ENCODE measurements at places on chromosomes 12 and 14.

- no peak for DNase-seq
Observed at GRCh38 chr12:93530358-93530757, 42.1 kb upstream of the SOCS2 start.

GRCh38 chr12:11568762-11569478, 80.6 kb upstream of the ETV6 start:
- no peak for DNase-seq

DNA sequence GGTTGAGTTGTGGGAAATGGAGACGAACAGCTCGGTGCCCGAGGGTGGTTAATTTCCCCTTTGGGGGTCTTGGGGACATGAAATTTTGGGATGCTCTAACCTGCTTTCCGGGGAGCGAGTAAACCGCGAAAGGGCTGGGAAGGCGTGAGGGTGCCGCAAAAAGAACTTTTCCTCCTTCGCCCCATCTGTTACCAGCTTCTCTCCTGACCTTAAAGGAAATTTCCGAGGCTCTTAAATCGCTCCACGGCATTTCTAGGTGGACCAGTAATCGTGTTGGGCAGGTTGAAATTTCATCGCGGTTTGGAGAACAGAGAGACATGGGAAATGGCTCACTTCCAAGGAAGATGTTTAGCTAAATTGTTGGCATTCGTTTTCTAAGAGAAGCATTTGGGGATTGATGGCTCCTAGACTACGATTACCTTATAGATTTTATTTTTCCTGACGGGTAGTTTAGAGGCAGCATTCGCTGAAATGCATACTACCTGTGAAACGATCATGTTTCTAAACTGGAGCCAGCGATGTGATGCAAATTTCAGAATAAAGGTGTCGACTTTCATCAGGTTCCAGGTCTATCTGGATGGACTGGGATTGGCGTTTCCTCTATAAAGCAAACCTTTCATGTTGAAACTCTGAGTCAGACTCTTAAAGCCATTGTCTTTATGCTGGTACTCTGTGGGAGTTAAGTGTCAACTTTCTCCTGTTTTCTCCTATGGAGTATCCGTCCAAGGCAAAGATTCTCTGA, 414.5 kb downstream of the PCNX1 start:
- DNase-seq: no peak

GRCh38 chr12:66279123-66279712, 23.1 kb upstream of the HELB start:
- no peak for DNase-seq

DNA sequence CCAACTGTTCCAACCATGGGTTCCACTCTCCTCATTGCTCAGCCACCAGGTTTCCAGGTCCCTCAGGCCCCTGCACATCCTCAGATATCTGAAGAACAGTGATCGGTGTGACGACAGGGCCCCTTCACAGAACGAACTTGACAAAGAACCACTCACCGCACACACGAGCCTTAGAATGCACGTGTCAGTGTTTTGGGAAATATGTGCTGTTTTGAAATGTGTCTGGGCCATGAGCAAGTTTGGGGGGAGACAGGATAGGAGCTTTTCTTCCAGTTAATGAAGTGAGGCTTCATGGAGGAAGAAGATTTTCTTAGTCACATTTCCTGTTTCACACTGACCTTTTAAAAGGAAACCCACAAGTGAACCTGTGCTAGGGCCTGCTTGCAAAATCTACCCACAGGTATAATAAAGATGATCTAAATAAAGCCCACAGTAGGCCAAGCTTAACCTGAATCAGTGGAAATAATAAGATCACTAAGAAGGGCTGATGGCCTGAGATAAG, 58.6 kb downstream of the ZFP36L1 start:
- DNase-seq: peak; percentile 46

DNA sequence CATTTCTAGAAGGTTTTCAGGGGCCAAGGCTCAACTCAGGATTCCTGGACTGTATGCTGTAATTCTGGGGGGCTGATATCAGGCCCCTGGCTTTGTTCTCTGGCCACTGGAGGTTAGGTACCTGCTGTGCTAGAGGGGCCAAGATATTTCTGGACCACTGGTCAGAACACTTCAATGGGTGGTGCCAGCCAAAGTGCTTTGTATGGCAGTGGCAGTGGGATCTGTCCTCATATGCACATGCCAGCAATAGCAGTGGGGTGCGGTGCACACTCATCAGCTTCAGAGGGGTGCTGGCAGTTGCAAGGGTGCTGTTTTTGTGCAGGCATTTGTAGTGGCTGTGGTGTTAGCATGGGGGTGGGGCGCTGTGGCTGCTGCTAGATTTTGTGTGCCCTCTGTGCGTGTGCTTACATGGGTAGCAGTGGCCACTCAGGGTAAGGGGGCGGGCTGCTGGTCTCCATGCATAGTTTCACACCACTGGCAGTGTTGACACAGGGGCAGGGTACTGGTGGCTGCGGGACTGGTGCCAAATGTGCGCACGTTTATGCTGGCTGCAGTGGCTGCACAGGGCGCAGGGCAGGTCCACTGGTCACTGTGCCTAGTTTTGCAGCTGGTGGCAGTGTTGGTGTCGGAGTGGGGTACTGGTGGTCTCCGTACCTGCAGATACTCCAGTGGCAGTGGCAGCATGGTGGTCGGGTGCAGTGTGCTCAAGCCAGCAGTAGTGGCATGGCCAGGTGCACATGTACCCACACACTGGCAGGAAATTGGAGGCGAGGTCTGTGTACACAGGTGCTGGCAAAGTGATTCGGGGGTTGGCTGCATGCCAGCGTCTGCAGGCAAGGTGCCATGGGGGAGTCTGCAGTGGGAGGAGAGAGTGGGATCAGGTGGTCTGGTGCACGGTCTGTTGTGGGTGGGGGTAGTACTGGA, 12.6 kb downstream of the NOPCHAP1 start:
- no peak for DNase-seq

DNA sequence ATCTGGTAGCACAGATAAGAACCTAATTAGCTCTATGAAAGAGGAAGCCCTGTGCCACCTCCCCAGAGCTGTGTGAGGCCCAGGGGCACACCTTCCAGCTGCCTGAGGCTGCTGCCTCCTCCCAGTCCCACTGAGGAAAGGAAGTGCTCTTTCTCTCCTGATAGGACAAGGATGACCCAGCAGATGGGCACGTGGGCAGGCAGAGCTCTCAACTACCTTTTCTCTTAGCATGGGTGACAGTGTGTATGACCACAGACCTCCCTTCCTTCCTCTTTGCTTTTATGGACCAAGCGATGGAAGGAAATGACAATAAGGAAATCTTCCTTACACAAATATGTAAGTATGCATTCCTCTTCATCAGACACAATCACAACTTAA, 127.6 kb upstream of the AMIGO2 start:
- DNase-seq: peak; percentile 56

GRCh38 chr12:30138483-30138882, 354.7 kb upstream of the TMTC1 start:
- no peak for DNase-seq

DNA sequence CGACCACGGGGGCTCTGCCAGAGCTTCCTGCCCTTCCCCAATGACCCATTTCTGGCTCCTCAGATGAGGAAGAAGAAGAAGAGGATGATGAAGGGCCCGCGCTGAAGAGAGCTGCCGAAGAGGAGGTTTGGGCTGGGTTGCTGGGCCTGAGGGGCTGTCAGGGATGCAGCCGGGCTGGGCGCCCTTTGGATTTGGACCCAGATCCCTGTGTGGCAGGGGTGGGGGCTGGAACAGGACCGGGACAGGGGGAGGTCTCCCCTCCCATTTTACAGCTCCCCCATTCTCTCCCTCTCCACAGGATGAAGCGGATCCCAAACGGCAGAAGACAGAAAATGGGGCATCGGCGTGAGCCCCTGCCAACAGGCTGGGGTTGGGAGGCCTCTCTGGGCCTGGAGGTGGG, 2.2 kb upstream of the LAG3 start:
- DNase-seq: no peak

GRCh38 chr14:31084385-31084784, 58.2 kb upstream of the STRN3 start:
- no peak for DNase-seq

- no peak for DNase-seq
Observed at GRCh38 chr12:123717350-123717749, 5.2 kb downstream of the ATP6V0A2 start.

DNA sequence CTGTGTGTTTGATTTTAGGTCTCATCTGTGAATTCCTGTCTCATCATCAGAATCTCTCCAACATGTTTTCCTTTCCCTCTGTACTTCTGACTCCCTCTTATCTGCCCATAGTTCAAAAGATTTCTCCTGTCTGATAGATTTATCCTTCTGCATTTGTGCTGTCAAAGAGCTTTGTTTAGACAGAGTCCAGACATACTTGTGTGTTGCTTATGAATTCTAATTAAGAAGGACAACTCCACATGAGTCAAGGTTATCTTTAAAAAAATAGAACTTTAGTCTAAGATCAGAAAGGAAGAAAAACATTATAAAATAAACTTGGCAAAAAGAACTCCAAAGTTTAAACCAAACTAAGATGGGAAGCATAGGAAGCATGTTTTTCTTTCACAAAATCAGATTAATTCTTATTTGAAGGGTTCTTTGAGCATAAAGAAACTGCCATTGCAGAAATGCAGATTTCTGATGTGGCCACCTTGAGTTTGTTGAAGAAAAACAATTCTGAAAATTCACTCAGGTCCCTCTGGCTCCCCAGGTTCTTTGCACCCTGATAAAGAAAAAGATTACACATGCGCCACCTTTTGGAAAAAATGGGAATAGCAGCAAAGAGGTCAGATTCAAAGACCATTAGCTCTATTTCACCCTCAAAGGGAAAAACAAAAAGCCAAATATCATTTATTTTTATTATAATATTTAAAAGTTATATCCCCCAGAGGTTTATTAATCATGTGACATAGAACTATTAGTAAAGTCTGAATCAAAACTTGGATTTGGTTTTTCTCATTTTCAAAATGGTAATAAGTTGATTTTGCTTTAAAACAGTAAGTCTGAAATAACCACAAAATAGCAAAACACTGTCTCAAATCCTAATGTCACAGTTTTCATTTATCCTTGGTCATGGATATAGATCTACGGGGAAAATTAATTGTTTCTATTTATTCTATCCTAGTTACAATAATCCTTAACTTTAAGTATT, 143.7 kb upstream of the DCN start:
- peak; percentile 2 for DNase-seq

GRCh38 chr12:108211157-108211556, 82.1 kb downstream of the WSCD2 start:
- no peak for DNase-seq

DNA sequence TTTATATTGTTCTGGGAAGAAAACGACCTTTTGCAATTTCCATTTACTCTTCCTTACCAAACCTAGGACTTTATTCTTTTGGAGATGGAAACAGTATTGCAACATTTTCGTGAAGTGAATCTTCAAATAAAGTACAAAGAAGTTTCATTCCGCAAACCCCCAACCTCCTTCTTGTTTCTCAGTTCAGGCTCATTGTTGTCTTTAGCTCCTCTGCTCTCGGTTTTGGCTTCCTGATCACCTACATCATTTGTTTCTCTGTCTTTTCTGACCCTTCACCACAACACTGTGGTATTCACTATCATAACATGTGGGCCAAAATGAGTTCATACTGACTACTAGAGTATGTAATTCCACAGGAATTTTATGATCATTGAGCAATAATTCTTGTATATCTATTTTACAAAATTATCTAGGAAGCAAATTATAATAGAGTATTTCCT, 266.8 kb downstream of the ADAMTS20 start:
- no peak for DNase-seq

DNA sequence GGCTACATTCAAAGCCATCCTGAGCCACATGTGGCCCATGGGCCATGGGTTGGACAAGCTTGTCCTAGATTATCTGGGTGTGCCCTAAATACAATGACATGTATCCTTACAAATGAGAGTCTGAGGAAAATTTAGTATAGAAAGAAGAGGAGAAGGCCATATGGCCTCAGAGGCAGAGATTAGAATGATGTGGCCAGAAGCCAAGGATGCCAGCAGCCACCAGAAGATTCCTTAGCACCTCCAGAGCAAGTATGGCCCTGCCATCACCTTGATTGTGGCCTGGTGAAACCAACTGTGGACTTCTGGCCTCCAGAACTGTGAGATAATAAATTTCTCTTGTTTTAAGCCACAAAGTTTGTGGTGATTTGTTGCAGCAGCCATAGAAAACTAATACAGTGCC, 436.9 kb downstream of the RGS6 start:
- DNase-seq: no peak

DNA sequence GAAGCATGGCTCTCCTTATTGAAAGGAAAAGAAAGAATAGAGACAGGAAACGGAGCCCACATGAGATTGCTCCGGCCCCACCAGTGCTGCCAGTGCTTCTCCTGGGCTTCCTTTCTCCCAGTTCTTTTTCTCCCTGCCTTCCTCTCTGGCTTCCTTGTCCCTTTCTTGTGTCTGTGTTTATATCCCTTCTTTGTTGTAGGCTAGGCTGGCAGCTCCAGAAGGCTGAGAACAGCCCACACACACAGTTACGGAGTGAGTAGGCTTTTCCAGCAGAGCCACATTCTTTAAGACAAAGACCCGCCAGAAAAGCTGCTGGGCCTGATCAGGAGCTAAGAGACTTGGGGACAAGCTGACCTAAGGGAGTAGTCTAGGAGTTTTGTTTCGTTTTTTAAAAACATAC, 13.0 kb downstream of the CIPC start:
- DNase-seq: no peak

GRCh38 chr12:27309293-27309994, 23.2 kb upstream of the BMAL2 start:
- no peak for DNase-seq

DNA sequence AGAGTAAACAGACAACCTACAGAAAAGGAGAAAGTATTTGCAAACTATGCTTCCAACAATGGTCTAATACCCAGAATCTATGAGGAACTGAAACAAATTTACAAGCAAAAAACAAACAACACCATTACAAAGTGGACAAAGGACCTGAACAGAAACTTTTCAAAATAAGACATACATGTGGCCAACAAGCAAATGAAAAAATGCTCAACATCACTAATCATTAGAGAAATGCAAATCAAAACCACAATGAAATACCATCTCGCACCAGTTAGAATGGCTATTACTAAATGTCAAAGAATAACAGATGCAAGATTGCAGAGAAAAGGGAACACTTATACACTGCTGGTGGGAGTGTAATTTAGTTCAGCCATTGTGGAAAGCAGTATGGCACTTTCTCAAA, 125.8 kb downstream of the C12orf42 start:
- DNase-seq: no peak
